Activated CD4-positive, CD25-positive, alpha-beta regulatory T cell treated with anti-CD3 and anti-CD28 coated beads, Interleukin-2, amount 50 U/mL, for 24 hours (primary cell): ENCODE measurements at places on chromosomes 4 and X.

- no peak for ATAC-seq
Observed at GRCh38 chr4:143531788-143532491, 18.4 kb downstream of the SMARCA5 start.

GRCh38 chr4:174873931-174874330, 44.2 kb upstream of the ADAM29 start:
- ATAC-seq = no peak

GRCh38 chrX:8042304-8042703, 115.1 kb upstream of the PNPLA4 start:
- ATAC-seq = no peak

DNA sequence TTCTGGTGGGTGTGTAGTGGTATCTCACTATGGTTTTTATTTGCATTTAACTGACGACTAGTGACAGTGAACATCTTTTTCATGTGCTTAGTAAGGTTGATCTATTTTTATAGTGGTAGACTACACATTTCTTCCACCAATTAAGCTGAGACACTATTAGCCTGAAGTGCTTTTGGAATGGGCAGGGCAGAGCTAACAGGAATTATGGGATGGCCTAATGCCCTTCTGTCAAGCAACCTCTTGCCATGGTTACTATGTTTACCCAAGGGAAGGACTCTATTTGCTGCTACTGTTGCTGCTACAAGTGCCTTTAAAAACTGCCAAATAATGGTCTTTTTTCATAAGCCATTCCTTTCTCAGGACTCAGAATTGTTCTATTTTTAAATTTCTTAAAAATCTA, 676.7 kb upstream of the ACTRT1 start:
- ATAC-seq = no peak

- no peak for ATAC-seq
Observed at GRCh38 chrX:93649381-93649780, 24.0 kb downstream of the NAP1L3 start.

DNA sequence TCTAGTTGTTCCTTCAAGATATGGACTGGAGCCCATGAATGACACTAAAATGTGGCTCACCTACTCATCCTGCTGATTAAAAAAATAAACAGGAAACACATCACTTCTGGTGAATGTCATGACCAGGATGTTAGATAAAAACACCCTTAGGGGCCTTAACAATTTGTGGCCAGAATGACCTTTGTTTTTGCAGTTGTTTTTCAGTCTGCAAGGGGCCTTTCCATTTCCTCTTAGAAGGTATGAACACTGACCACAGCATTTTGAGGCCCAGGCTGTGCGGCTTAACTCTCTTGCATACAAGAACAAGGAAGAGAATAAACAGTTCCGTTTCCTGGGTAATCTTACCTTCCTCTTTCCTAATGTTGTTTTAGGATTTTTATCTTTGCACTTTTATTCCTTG, 113.2 kb downstream of the IL1RAPL2 start:
- no peak for ATAC-seq

- ATAC-seq = no peak
Observed at GRCh38 chr4:94673961-94674360, 83.8 kb upstream of the BMPR1B start.

DNA sequence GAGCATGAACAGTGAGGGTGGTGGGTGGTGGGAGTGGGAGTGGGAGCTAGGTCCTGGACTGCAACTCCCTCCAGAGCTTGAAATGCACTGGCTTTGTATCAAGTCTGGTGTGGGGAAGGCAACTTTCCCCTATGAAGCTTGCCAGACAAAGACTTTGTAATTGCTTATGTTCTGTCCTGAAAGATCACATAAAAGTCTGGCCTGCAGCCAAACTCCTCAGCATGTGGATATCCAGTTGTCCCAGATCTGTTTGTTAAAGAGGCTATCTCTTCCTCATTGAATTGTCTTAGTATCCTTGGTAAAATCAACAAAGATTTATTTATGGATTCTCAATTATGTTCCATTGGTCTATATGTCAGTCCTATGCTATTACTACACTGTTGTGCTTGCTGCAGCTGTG, 607.9 kb downstream of the GLUD2 start:
- no peak for ATAC-seq

DNA sequence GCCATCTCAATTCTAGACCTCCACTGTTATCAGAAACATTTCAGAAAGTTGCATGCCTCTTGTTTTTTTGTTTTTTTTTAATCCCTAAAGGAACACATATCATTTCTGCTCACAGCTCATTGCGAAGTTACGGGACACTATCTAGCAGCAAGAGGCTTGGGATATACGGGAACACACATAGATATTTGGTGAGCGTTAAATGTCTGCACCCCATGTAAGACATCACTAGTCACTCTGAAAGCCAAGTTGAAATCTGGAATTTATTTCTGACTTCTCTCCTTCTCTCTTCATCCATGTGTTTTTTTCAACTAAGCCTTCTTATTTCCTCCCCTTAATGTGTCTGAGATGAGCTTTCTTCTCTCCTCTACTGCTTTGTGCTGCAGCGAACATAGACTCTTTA, 683.7 kb downstream of the PDHA2 start:
- no peak for ATAC-seq

DNA sequence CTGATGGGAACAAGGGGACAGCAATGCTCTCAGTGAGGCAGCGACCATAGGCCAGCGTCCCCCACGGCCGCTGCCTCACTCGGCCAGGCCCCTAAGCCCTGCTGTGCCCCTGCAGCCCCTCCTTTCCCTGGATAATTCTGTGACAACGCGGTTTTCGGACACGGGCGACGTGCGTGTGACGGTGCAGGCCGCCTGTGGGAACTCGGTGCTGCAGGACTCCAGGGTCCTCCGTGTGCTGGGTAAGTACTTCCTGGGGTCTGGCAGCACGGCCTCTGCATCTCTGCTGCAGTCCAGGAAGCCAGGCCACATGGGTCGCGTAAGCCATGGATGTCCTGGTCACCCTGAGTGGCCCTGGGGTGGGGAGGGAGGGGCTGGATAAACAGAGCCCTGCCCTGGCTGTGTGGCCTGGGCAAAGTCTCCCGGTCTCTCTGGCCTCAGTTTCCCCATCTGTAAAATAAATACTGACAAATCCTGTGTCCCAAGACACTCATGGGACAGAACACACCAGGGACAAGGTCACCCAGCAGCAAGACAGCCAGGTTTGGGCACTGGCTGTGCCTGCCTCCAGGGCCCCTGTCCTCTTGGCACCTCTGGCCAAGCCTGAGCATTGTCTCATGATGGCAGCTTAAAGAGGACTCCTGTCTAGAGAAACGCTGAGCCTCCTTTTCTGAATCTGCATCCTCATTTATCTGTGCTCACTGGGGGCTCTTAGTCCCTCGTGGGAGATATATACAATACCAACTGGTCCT, 212.8 kb downstream of the AFAP1 start:
- ATAC-seq = no peak

- no peak for ATAC-seq
Observed at GRCh38 chr4:122777846-122778673, 45.6 kb downstream of the BBS12 start.

- ATAC-seq = no peak
Observed at GRCh38 chr4:14918336-14918735, 83.9 kb upstream of the CPEB2 start.

DNA sequence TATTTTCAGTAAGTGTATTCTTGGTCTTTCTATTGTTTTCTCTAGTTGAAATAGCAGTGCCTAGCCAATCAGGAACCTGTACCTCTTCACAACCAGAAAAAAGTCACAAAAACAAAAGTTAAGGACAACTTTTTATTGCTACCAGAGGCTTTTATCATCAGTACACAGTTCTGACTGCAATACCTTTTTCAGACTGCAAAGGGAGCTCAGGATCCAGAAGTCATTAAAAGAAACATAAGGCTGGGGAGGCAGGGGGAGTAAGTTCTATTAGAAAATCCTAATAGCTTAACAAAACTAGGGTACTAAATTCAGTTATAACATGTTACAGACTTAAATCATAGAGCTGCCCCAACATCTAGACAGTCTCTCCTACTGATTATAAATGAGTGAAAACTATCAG, 28.8 kb downstream of the CCNI start:
- ATAC-seq = no peak

- no peak for ATAC-seq
Observed at GRCh38 chr4:106238820-106239420, 77.1 kb downstream of the TBCK start.

DNA sequence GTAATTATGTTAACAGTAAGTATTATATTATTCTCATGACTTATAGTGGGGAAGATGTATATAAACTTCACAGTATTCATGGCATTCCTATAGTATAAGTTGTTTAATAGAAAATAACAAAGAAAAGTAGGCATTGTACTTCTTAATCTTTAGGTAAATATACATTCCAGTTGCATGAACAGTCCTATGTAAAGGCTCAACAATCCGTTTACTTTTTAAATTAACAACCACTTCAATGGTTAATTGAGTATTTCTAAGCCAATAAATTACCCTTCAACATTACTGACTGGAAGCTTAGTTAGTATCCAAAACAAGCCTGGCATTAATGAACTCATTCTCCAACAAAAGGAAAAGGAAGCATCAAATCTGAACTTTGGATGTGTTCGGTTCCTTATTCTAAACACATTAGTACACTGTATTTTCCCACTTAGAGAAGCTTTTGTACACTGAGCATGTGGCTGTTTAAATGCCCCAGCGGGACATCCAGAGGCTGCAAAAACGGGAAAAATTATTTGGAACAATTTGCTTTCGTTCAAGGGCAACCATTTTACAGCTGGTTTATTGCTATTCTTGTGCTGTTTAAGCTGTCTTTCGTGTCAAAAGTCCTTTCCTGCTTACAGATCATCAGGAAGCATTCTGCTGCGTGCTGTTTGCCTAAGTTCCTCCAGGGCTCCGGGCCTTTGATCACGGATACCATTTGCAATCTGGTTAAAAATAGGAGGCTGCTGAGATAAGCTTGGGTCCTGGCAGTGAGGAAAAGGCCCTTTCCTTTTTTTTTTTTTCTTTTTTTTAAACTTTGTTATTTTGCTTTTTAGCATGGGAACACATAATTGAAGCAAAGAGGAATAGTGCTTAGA, 460.3 kb downstream of the SPRY1 start:
- ATAC-seq = no peak

DNA sequence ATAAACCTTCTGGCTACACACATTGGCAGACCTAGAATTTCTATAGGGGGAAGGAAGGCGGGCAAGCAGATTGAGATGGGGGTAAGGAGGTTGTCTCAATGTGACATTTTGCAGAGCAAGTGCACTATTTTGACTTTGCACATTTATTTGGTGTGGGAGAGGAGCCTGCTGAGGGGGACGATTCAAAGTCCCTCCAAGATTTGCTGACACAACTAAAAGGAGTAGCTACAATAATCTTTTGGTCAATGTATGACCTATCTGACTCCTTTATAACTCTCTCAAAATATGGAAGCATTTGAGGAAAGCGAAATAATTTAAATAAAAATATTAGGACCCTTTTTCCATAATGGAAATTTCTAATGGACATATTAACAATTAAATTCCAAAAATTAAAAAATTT, 274.9 kb upstream of the PPARGC1A start:
- no peak for ATAC-seq

DNA sequence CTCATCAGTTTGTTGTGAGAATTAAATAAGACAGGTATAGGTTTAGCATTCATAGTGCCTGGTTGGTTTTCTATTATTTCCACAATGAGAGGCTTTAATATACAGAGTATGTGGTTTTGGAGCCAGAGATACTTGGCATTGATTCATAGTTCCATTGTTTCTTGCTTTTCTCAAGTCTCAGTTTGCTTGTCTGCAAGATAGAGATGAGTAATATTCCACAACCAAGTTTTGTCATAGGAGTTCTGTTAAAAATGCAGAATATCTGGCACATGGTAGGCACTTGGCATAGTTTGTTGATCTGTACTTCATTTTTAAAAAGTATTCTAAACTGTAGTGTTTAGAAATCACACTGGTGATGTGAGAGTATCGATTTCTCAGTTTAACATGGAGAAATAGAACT, 37.5 kb upstream of the EDA2R start:
- ATAC-seq = no peak

DNA sequence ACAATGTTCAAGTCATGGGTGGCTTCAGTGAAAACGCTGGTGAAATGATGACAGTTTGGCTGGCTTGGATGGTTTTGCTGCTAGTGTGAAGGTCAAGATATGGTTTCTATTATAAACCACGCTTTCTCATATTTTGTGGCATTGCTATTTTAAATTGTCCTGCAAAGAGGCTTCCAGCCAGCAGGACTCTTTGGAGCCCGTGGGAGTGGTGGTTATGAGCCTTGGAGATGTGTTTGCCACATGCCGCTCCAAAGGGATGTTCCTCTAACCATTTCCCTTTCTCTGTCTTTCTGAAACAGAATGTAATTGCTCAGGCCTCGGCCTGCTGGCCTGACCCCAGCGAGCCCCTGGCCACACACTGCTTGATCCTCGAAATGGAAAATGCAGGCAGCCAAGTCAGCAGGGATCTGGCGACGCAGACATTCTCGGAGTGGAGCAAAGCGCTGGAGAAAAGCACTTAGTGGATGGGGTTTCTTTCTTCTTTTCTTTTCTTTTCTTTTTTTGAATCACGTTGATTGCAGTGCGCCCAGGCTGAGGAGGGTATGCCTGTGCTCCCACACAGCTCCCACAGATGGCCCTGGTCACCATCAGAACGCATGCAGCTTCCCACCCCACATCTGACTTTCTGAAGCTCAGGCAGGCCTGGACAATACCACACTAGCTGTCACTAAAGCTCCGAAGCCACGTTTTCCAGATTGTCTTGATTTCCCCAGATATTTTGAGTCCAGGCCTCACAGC, 114.0 kb downstream of the ENPP6 start:
- ATAC-seq = no peak

DNA sequence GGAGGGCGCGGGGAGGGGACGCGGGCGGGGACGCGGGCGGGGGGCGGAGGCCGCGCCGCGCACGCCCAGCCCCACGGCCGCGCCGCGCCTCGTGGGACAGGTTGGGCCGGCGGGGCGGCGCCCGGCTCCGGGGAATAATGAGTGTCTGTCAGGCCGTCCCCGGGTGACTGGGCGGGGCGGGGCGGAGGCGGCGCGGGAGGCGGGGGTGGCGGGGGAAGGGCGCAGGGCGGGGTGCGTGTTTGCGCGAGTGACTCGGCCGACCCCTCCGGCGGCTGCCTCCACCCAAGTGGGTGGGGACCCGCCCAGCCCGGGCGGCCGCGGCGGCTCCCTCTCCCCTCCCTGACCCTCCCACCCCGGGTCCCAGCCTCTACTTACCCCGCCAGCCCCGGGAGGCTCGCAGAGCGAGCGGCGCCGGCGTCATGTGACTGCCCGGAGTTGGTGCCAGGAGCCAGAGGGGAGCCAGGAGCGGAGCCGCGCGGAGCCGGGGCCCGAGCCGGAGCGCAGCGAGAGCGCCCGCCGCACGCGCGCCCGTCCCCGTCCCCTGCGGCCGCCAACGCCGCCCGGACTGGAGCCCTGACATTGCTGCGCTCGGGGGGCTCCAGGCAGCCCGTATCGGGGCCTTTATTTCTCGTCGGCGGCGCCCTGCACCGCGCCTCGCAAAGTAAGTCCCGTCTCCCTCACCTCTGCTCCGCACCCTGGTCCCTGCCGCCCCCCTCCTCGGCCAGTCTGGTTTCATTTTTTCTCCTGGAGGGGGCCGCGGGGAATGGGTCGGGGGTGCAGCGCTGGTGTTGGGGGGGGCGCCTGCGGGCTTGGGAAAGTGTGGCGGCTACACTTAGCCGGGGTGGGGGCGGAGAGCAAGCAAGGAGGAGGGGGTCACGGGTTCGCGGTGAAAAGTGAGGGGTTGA, at the start of gene KLF3:
TSS of gene KLF3 (plus strand) at position 399 of the 905 bp plus-strand sequence. CDS start 16,427 bp downstream, outside the sequence.
- peak; percentile 83 for ATAC-seq
